ENCODE measurements at places on chromosomes 1 and 21.

GRCh38 chr1:75327395-75327794, 193.2 kb downstream of the LHX8 start:
- no peak for DNase-seq

- no peak for DNase-seq
These were observed 28.5 kb upstream of the C1orf198 start for GRCh38 chr1:230896779-230897178.

DNA sequence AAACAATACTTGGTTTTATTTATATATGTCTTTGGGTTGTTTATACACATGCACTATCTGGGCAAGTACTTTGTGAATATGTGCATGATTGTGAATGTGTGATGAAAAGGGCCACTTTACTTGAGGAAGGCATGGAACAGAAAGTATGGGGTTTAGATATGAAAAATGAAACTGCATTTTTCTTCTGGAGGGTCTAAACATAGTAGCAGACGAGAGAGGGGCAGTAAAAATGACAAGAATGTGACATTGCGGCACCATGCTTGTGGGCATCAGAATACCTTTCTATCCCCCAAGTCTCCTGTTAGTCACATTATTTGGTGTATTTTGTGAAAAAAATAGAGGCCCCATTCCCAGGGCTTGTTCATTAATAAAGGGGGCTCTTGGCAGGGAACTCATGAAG, 15.4 kb upstream of the MPZL1 start:
- DNase-seq = no peak

DNA sequence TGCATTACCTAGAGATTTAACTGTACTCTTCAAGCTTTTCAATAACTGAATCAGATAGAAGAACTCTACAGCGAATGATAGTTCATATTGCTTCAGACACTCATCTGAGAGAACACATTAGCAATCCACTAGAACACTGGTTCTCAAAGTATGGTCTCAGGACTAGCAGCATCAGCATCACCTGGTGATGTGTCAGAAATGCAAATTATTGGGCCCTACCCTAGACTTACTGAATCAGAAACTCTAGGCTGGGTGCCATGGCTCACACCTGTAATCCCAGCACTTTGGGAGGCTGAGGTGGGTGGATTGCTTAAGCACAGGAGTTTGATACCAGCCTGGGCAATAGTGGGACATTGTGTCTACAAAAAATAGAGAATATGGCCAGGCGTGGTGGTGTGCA, 24.9 kb upstream of the GLIS1 start:
- no peak for DNase-seq

- no peak for DNase-seq
These were observed 7.8 kb upstream of the B3GALT5 start for GRCh38 chr21:39604951-39605350.

DNA sequence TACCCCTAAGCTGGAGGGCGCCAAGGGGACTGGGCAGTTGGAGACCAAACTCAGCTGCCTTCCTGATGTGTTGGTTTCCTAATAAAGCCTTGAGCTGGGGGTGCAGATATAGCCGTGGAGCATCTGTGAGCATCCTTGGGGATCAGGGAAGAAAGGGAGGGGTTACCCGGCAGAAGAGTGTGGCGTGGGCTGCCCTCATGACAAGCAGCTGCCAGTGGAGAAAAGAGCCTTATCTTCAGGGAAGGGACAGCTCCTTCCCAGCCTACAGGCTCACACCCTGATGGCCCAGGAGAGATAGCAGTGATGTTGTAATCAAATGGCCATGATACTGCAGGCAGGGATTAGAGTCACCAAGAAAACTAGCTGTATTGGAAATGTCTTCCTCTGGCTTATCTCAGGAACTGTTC, 10.8 kb upstream of the NFASC start:
- no peak for DNase-seq

DNA sequence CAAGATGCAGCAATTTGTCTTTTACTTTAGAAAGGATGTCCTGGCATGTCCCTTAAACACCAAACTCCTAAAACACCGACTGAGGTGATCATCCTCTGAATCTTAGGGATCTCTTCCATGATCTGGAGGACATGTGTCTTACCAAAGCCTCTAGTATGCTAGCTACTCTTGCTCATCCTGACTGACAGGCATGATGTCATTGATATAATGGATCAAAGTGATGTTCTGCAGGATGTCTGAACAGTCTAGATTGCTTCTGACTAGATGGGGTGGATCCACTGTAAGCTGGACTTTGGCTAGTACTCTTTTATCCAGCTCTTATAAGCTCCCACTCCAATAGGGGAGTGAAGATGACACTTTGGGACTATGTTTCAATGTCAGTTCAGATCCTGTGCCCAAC, 11.3 kb upstream of the CGN start:
- DNase-seq = no peak

DNA sequence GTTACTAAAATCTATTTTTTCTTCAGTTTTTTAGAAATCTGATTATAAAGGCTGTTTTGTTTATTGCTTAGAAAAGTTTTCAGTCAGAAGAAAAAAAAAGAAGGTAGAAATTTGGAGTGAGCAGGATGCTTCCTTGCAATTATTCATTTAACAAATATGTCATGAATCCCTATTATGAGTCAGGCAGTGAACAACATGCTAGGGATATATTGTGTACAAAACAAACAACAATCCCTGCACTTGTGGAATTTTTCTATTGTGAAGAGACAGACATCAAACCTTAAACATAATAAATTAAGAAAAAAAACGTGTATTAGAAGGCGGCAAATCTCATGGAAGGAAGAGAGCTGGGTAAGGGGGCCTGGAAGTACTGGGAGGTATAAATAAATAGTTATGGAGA, 664.1 kb upstream of the CAMK1G start:
- DNase-seq = no peak

- no peak for DNase-seq
These were observed 915 bp downstream of the CDC20 start for GRCh38 chr1:43359696-43360095.

GRCh38 chr1:162626761-162627160, 5.5 kb upstream of the DDR2 start:
- no peak for DNase-seq

- peak; percentile 39 for DNase-seq
These were observed 45.6 kb downstream of the SRRM1 start for GRCh38 chr1:24688621-24689195.

DNA sequence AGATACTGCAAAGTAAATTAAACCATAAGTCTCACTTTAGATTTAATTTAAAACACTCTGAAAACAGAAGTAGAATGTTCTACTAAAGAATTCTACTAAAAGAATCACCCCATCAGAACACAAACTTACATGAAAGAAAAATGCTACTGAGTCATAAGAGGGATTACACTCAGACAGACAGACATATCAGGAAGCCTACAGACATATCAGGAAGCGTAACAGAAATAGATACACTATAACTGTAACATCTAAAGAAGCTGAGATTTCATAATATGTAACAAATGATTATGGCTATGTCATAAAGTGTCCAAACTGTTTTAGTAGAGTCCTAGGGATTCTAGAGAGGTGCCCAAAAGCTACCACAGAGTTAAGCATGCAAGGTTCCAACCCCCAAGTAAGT, 23.9 kb downstream of the FOXJ3 start:
- no peak for DNase-seq

DNA sequence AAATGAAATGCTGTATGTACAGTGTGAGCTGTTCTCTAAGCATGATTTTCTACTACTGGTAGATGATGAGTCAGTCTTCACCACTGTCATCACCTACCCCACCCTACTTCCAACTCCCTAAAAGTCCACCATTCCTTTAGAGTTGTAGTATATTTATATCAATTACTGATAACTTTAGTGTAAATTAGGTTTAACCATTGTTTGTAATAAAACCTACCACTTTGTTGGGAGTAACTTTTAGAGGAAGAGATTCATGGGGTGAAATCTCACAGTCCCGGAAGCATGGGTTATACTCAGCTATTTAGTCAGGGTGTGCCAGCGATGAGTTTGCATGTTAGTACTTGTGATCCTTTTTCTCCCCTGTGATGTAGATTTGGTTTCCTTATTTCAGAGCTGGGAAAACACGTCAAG, 17.1 kb downstream of the MORC3 start:
- no peak for DNase-seq

GRCh38 chr21:35674895-35675470, 385.3 kb downstream of the SETD4 start:
- DNase-seq = no peak

- DNase-seq = no peak
These were observed 11.5 kb downstream of the CD58 start for GRCh38 chr1:116559304-116559761.

GRCh38 chr1:5961601-5962000, 30.6 kb downstream of the NPHP4 start:
- DNase-seq = no peak

GRCh38 chr1:222557148-222557547, 9.2 kb upstream of the HHIPL2 start:
- no peak for DNase-seq

DNA sequence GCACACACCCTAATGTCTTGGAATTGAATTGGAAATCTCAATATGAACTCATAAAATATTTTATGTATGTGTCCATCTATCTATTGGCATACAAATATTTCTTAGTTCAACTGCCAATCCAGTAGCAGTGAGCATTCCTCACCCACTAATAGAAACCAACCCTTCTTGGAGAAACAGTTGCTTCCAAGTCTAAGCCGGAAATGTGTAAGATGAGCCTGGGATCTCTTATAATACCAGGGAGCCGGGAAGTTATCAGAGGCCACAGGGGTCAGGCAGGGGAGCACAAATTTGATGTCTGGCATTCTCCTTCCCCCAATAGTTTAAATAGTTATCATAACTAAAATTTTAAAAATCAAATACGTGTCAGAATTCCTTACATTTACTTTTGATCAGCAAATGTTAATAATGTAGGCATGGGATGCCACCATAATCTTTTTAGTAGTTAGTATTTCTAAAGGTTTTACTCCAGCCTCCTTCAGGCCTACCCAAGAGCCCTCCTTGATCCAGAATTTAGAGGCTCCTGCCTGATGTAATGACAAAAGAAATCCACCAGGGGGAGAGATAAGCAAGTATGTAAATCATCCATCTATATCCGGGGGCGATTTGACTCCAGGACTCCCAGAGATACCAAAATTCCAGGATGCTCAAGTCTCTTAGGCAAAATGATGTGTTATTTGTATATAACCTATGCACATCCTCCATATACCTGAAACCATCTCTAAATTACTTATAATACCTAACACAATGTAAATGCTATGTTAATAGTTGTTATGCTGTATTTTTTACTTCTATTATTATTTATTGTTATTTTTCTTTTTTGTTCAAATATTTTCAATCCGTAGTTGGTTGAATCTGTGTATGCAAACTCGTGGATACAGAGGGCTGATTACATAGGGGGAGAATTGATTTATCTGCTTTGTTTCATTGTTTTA, 218.7 kb upstream of the COA6 start:
- no peak for DNase-seq

DNA sequence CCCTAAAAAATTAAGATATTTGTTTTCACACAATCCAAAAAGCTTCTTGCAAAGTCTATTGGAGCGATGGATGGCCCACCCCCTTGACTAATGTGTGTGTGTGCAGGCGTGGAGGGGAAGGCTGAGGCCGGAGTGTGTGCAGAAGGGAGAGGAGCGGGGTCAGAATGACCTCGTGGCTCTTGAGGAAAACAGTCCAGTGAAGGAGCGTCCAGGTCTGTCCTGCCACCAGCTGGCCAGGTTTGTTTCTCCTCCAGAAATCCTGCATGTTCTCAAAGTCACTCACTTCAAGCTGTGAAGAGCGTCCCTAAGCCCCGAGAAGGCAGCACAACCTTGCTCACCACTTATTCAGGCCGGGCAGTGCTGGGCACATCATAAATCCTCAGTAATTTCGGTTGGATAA, 69.5 kb upstream of the SSX2IP start:
- DNase-seq = no peak

GRCh38 chr1:110249256-110249655, 39.1 kb downstream of the KCNC4 start:
- no peak for DNase-seq

GRCh38 chr1:182610606-182611194, 6.5 kb upstream of the RGS16 start:
- no peak for DNase-seq

DNA sequence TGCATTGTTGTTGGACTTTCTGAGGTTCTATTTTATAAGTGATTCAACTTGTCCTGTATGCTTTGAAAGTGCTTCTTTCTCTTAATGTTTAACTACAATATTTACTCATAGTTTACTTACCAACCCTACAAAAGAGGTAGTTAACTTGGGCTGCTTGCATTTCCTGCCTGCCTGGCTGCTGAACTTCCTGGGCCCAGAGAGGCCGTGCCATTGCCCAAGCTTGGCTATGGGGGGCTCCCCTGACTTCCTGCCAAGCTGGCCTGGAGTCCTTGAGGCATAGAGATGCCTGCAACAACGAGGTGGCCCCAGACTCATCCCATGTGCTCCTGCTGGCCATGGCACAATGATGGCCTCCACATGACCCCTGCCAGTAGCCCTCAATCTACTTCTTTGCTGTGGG, 361.6 kb upstream of the PLD5 start:
- DNase-seq = no peak

DNA sequence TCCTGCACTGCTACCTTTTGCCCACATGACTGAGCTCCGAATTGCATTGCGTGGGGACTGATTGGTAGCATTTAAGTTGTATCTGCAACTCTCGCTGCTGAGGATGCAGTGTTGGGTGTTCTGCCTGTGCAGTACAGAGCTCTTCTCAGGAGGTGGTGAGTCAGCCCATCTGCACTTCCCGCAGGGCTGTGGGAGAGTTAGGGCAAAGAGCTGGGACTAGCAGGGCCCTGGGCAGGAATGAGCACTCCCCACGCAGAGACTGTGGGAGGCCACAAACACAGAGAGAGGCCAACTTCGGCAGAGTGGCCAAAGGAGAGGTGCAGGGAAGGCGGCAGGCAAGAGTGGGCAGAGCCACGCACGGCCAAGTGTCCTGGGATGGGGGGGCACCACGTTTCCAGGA, 244.7 kb downstream of the SIPA1L2 start:
- DNase-seq = no peak

- no peak for DNase-seq
These were observed 118.9 kb downstream of the CACHD1 start for GRCh38 chr1:64588876-64589275.

Data from stimulated activated CD4-positive, alpha-beta T cell treated with anti-CD3 and anti-CD28 coated beads, Interleukin-15, amount 100 ng/mL, for 1 hour (primary cell).